ENCODE measurements at places on chromosomes 5 and 9.

- DNase-seq = no peak
Observed at GRCh38 chr5:79200573-79201183, 35.3 kb upstream of the JMY start.

- DNase-seq = no peak
Observed at GRCh38 chr9:8489835-8490234, 690.3 kb upstream of the DMAC1 start.

DNA sequence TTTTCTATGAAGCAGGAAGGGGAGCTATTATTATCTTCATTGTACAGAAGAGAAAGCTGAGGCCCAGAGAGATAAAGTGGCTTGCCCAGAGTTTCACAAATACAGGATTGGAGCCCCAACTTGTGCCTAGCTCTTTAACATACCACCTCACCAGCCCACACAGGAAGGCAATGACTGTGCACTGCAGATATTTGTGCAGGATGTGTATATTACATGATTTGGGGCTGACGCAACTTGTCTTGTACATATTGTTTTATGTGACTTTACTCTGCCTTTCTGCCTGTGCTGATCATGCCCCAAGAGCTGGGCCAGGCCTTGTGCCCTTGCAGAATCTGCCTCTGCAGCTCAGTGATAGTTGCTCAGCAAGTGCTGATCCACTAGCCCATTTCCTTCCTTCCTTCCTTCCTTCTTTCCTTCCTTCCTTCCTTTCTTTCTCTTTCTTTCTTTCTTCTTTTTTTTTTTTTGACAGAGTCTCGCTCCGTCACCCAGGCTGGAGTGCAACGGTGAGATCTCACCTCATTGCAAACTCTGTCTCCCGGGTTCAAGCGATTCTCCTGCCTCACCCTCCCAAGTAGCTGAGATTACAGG, 106.6 kb upstream of the TBCA start:
- DNase-seq = no peak

- no peak for DNase-seq
Observed at GRCh38 chr5:65244031-65244430, 237.7 kb downstream of the ADAMTS6 start.

GRCh38 chr5:148739524-148739923, 85.2 kb upstream of the HTR4 start:
- DNase-seq = no peak

DNA sequence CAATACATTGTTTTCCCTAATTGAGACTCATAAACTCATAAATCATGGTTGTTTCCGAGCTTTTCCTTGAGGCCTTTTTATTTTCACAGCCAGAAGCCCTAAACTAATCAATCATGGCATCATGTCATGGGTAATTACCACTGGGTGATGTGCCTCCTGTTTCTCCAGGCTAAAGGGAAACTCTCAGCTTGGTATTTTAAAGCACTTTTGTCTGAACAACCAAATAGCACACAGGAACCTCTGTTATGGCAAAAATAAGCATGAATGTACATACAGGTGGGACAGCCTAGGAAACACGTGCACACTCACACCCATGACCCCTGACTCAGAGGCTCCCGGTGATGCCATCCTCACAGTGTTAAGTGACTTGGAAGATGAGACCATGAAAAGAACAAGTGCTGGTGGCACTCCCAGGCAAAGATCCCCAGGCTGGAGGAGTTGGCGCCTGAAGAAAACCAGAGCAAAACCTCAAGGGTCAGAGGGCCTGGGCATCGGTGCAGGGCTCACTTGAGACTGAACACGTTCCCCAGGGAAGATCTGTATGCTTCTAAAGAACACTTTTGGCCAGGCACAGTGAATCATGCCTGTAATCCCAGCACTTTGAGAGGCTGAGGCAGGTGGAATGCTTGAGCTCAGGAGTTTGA, 154.3 kb downstream of the ROR2 start:
- DNase-seq = no peak

DNA sequence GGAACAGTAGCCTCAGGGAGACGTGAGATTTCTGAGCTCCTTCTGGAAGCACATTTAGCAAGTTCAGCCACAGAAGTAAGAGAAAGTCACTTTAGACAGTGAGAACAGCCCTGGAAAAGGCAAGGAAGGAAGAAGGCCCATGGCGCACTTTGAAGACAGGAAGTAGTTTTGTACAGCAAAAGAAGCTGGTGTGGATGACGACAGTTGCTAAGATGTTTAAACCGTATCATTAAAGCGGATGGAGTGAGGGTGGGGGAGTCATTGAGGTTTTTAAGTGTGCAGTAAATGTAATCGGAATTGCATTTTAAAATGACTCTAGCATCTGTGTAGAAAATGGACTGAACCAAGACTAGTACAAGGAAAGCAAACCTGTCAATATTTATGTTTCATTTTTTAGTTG, 15.3 kb upstream of the TRPM3 start:
- no peak for DNase-seq

DNA sequence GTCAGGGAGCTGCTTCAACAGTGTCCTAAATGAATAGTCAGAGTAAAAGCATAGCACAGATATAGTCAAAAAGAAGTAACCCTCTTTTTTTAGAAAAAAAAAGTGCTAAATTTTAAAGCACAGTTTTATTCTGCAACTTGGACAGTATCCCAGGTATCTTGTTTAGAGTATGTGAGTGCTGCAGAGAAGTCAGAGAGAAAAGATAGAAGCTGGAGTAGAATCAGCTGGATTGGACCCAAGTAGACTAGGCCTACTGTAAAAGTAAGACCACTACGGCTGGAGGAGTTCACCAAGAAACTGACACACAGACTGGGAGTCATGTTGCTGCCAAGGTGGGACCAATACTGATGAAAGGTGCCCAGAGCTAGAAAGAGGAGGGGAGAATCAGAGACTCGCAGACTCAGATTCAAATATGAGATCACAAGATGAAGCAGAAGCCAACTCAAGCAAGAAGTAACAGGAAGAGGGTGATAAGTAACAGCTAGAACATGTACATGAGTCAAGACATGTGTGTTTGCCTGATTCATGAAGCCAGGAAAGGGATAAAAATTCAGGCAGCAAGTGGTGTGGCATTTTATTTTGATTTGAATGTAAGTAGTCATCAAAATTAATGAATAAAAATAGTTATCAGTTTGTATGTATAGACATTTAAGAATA, 25.6 kb upstream of the TUSC1 start:
- no peak for DNase-seq

DNA sequence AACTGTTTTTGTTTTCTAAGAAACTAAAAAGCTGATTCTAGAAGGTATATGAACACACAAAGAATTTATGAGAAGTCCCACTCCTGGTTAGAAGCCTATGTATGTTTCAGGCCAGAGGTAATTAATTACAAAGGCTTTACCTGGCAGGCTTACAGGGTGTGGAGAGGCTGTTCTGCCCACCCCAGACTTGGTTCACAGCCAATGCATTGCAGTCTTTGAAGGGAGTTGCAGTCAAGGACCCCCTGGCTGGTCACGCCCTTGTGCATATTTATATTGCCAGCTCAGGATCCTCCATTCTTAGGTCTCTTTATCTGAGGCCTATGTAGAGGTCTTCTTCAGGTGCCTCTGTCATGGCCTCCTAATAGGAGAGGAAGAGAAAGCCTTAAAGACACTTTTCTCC, 13.6 kb upstream of the PRSS3 start:
- no peak for DNase-seq

- DNase-seq = no peak
Observed at GRCh38 chr9:36788534-36788933, 215.8 kb downstream of the MELK start.

DNA sequence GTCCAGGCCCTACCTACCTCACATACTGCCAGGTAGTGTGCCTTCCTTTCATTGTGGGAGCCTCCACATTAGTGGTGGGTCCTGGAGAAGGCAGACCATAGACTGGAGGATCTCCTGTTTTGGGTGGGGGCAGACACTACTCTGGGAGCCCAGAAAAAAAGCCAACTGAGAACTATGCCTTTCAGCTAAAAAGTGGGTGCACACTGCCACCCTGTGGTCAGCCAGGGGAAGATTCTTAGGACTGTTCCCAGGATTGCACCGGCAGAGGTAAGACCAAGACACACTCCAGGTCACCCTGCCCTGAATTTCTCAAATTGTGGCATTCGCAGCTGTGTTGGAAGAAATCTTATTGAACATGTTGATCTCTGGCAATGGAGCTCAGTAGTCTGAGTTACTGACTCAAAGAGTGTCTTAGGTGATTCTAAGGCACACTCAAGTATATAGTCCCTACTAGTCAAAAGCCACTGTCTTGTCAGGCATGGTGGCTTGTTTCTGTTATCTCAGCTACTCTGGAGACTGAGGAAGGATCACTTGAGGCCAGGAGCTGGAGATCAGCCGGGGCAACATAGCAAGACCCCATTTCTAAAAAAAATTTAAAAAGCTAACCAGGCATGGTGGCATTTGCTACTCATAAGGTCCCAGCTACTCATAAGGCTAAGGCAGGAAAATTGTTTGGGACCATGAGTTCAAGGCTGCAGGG, 3.6 kb downstream of the SIGMAR1 start:
- peak; percentile 61 for DNase-seq

DNA sequence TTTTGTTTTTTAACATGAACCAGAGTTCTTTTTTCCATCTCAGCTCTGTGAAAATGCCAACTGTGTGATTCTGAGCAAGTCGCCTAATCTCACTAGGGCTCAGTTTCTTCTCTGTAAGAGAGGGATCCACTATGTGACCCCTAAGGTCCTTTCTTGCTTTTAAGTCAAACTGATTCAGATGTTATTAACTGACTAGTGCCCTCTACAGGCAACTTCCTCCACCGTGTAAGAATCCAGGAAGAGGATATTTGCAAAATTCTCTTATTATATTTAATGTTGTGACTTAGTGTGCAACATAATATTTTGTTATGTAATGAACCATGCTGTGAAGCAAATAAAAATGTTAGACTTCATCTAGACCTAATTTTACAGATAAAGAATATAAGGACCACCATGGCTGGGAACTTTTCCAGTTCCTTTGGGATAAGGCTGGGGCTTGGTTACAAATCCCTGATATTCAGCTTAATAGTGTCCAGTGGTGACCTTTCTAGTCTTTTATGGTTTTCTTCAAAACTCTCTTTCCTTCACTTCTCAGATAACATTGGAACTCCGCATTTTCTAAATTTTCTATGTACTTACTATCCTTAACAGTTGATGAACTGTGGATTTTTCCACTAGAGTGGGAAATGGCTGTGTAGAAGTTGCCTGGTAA, 244.7 kb downstream of the PIK3R1 start:
- peak; percentile 14 for DNase-seq

- DNase-seq = no peak
Observed at GRCh38 chr5:170290498-170290897, 7.1 kb downstream of the LCP2 start.

DNA sequence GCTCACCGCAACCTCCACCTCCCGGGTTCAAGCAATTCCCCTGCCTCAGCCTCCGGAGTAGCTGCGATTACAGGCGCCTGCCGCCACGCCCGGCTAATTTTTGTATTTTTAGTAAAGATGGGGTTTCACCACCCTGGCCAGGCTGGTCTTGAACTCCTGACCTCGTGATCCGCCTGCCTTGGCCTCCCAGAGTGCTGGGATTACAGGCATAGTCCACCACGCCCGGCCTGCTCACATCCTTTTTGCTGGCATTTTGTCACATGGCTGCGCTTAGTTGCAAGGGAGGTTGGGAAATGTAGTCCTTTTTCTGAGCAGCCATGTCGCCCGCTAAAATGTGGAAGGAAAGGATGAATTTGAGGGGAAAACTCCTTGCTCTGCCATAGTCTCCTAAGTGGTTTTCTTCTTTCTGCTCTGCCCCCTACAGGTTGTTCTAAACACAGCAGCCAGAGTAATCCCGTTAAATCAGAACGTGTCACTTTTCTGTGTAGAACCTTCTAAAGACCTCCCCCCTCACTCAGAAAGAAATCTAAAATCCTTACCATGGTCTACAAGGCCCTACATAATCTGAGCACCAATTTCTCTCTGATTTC, 57.8 kb upstream of the HSPA9 start:
- DNase-seq = no peak

DNA sequence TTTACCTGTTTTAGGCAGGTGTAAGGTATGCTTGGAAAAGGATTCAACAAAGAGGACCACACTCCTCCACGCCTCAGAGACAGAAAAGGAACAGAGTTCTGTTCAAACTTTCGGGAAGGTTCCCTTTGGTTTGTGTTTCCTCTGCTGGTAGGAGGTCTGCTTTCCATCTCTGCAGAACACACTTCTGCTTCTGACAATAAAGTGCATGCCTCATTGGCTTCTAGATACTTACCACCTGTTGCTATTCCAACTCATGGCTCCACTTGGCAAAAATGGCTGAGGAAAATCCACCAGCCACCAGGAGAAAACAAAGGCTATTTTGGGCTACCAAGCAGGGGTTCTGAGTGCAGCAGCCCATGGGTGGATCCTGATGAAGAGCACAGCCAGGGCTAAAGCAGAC, 112.7 kb downstream of the NRG2 start:
- DNase-seq = no peak

- DNase-seq = no peak
Observed at GRCh38 chr9:131299346-131299960, 9.9 kb downstream of the PLPP7 start.

- DNase-seq = no peak
Observed at GRCh38 chr9:114224247-114224610, 68.9 kb downstream of the COL27A1 start.

- no peak for DNase-seq
Observed at GRCh38 chr5:66551338-66551737, 44.9 kb upstream of the MAST4 start.
